ENCODE measurements at places on chromosomes 11 and 22.

- no peak for DNase-seq
These were observed 663 bp upstream of the BUD13 start for GRCh38 chr11:116773203-116774097.

GRCh38 chr11:2581931-2582350, 117.9 kb downstream of the KCNQ1OT1 start:
- DNase-seq: no peak

DNA sequence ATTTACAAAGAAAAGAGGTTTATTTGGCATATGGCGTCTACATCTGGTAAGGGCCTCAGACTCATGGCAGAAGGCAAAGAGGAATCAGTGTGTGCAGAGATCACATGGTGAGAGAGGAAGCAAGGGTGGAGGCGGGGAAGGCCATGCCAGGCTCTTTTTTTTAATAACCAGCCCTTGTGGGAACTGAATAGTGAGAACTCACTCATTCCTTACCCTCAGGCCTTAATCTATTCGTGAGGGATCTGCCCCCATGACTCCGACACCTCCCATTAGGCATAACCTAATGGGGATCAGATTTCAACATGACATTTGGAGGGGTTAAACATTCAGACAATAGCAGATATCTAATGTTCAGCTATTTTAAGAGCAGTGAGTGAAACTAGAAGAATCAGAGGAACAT, 55.7 kb downstream of the ATM start:
- DNase-seq: no peak

DNA sequence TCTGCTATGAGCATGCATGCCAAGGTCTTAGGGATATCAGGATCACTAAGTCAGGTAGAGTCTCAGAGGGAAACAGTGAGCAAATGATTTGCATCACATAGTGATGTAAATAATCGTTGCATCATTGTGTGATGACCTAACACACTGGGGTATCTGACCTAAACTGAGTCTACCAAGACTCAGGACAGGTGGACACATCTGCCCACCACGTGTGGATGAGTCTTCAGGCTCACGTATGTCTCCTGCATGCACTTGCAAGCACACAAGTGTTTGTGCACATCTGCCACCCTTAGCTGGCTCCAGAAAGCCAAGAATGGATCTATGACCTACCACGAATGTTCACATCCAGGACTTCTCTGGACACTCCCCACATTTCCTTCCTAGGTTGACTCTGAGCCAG, 111.2 kb downstream of the FEZ1 start:
- no peak for DNase-seq

GRCh38 chr11:122170815-122171475, 54.9 kb upstream of the BLID start:
- no peak for DNase-seq

DNA sequence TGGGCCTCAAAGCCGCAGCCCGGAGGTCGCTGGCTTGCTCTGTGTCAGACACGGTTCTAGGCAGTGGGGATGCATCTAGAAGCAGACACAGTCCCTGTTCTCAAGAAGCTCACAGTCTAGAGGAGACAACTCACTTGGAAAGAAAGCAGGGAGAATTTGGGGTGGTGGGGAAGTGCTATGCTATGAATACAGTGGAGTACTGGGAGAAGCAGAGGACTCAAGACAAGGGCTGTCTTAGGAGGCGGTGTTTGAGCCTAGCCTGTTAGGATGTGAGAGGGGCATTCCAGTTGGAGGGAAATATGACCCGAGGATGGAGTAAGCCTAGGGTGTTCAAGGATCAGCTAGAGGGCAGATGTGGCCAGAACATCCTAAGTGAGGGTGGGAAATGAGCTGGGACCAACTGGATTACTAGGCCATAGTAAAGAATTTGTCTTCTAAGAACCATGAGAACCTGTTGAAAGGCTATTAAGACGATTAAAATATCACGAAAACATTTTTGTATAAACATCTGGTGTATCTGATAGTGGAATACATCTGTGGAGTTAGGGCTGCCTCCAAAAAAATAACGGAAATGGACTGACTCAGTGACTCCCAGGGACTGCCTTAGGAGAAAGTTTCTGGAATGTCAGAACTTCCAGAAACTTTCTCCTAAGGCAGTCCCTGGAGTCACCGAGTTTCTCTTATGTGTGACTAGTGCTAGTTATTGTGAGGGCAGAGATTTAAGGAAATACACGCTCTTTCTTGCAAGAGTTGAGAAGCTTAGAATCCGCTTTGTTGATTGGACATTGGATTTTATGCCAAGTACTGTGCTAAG, 1.1 kb upstream of the PITPNB start:
- no peak for DNase-seq
